ENCODE measurements at places on chromosomes 5 and 9.
A peak's percentile ranks its signal among the peaks of the same experiment; 100 is the strongest.

DNA sequence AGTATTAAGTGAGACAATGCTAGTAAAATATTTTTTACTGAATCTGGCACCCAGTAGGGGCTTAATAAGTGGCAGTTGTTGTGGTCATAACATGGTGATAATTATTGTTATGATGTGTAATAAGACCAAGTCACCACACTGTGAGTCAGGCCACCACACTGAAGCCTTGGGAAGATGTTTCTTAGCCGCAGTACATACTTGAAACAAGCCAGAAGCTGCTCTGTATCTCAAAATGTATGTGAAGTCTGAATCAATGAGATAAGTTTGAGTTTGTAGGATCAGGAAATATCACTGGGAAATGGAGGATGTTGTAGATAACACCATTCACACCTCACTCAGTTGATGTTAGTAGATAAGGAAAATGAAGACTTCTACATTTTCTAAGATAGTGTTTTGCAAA, 51.3 kb upstream of the PTPN3 start:
- no peak for DNase-seq

DNA sequence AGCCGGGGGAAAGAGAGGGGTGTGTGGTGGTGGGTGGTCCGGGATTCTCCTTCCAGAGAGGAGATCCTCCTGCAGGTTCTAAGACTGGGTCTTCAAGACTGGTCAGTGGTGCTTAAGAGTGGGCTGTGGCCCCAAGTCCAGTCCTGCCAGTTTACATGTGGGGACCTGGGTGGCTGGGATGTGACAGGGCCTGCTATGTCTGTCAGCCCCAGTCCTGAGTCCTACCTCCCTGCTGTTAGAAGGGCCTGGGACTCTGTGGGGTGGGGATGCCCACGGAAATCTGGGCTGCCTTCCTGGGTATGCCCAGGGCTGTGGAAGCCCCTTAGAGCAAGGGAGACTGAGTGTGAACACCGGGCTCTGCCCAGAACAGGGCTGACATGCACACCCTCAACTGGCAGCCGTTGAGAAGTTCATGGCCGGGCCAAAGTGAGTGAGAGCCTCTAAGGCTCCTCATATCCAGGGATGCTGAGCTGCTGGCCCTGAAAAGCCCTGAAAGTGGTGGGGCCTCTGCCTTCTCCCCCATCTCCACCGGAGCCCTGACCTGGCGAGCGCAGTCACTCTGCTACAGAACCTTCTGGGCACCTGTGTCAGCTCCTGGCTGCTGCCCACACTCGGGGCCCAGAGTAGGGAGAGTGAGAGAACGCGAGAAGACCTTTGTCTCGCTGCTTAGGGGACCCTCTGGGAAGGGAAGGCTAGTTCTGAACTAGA, 1.7 kb downstream of the PHF2 start:
- peak; percentile 16 for DNase-seq

DNA sequence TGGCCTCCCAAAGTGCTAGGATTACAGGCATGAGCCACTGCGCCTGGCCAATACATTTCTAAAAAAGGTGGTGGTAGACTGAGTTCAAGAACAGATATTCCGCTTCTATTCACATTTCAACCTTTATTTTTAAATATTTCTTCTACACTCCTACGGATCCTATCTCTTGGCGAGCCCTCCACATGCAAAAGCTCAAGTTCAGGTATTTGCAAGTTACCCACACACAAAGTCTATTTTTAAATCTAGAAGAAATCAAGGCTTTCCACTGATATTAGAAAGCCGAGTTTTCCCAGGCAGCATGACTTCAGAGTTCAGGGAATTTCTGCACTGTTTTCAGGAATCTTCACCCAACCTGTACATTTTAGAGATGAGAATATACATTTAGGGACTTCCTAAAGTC, 101.3 kb upstream of the SAP30L start:
- no peak for DNase-seq

DNA sequence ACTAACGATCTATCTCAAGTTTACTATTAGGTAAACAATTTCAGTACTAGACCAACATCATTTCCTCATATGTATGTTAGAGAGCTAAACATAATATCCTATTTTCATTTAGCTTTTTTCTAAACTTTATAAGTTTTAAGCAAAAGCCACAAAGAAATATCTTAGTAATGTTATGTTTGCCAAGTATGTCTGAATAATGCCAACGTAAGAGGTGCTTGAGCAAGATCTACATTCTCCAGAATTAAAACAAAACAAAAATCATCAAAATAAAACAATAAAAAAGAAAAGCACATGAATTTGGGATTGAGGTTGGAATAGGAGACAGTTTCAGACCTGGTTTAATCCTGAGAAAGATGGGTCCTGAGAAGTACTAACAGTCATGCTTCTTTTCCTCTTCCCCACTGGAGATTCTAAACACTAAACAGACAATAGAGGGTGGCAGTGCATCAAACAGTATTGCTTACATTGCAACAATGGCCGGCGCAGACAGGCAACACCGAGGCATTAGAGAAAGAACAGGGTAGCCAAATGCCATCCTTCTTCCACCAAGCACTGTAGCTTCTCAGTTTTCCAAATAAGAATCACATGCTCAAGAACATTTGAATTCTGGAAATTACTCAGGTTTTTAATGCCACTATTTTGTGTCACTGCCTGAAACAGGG, 33.6 kb downstream of the CSNK1A1 start:
- no peak for DNase-seq

- peak; percentile 70 for DNase-seq
Observed at GRCh38 chr9:21789541-21790037, 12.8 kb upstream of the MTAP start.

DNA sequence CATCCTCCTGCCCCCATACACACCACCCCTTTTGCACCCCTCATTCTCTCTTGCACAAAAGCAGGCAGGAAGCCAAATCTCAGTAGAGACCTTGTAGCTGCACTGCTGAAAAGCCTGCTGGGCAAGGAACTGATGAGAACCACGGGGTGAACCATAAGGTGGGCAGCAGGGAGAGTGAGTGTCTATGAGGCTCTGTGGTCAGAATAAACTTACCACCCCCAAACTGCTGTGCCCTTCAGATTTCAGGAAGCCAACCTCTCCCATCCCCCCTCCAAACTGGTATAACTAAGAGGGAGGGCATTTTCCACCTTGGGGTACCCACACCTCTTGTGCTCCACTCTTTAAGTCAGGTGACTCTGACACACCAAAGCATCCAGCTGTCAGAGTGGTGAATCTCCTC, 471.4 kb downstream of the SPOCK1 start:
- DNase-seq, result no peak

DNA sequence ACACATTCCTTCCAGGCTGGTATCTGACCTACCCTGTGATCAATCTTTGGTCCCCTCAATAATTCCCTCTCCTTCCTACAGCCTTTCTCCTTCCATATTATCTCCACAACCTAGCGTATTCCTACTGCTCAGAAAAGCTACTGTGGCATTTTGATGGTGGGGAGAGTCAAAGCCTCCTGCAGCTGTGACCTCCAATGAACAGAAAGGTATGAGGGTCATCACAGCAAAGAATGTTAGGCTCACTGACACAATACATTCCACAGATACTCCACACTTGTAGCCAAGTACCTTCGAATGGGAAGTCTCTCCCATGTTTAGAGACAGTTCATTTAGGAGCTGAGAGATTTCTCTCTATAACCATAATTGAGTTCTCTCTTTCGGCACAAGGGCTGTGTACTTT, 5.9 kb downstream of the FBN2 start:
- DNase-seq, result no peak

DNA sequence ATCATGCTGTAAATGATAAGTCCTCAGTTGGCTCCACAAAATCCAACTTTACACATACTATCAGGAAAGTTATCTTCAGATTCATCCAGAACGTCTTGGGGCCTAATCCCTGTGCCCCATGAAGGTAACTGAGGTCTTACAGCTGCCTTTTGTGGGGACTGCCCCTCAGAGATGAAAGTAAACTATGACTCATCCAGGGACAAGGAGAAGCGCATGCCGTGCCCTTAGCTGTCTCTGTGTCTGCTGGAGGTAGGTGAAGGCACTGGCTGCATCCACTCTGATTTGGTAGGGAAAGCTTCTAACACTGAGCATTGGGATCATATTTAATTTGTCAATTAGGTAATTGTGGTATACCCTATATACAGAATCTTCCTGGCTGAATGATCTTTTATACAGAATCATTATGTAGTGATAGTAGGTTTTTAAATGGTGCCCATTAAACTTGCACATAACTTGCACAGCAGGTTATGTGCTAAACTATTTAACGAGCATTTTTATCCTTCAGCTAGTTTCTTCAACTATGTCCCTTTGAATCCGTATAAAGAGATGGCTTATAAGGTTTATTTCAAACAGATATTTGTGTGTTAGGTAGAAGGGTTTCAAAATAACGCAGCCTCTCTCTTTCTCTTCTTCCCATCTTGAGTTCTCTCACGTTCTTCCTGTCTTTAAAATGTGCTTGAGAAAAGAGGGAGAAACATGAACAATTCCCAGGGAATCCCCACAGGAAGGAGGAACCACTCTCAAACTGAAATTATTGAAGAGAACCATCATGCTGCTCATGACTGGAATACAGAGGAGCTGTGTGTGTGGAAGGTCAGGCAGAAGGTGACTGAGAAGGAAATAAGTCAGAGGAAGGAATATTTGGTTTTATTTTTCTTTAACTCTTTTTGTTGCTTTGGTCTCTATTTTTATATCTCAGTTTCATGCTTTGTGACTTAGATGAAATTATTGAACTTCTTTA, 250.9 kb downstream of the CD180 start:
- no peak for DNase-seq

- no peak for DNase-seq
Observed at GRCh38 chr9:120393386-120394057, 186.4 kb downstream of the CDK5RAP2 start.

GRCh38 chr5:66894480-66895240, 298.5 kb downstream of the MAST4 start:
- DNase-seq, result no peak

- DNase-seq, result no peak
Observed at GRCh38 chr5:178476531-178476930, 113.7 kb downstream of the COL23A1 start.

- DNase-seq, result no peak
Observed at GRCh38 chr9:27535701-27536118, 6.1 kb upstream of the MOB3B start.

DNA sequence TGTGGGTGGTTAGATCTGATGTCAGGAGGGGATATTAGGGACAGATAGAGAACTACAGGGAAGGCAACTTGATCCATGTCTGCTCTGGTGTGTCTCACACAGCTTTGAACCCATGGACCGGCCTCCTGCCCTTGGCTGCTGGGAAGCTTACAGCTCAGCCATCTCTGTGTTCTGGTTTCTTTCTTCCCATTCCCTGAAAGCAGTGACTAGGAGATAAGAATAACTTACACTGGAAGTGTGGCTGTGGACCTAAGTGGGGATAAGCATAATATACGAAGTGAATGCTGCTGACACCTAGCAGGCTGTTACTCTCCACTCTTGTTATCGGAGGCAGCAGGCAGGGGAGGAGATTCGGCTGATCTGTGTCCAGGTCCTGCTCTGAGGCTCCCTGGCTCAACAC, 282.3 kb upstream of the TUT7 start:
- no peak for DNase-seq

GRCh38 chr5:180160789-180161188, 48.2 kb downstream of the RASGEF1C start:
- DNase-seq, result peak; percentile 10

GRCh38 chr9:82532504-82533180, 530.3 kb downstream of the RASEF start:
- DNase-seq, result no peak

DNA sequence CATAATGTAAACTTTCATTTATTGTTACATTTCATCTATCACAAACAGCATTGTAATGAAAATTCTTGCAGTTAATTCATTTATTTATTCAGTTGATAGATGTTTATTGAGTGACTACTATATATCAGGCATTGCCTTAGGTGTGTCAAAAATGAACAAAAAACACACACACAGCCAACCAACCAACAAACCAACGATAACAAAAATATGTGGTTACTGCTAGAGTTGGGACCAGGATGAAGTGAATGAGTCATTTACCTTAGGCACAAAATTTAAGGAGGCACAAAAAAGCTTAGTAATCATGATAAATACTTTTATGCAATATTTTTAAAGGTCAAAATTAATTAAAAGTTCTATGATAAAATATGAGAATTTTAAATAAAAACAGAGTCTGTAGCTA, 223.4 kb downstream of the CSNK1G3 start:
- no peak for DNase-seq

DNA sequence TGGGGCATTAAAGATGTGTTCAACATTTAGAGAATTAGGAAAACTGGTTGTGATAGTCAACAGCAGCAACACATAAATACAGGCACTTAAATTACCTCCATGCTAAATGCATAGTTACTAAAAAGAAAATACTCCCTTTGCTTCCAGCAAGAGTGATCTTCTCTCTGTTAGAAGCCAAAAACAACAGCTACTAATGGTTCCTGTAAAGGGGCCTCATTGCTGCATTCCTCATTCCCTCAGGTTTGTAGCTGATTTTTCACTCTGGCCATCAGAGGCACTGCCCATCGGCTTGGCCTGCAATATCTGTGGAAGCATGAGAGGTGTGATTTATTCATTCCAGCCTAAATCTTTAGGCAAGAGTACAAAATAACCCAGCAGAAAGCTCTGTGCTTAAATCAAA, 466.0 kb upstream of the ADAMTS16 start:
- no peak for DNase-seq

DNA sequence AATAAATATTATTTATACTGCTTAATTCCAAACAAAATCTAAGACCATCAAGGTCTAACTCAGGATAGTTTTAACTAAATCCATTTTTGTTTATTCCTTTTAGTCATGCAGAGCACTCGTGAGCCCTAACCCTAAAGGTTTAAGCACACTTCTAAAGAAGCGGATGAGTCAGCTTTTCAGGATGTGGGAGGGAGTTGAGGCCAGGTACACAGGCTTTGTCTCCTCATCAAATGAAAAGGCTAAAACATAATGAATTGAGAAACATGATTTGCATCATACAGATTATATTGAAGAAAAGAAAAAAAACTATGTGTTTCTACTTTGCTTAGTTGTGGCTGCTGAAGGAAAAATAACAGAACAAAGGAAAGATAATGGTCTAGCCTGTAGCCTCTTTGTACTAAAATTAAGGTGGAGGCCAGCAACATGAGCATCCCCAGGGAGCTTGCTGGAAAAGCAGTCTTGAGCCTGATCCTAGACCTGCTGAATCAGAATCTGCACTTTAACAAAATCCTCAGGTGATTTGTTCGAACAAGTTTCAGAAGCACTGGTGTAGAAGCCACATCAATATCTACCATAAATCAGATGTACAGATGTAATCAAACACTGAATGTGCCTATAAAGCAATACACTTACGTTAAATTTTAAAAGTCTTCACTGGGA, 21.1 kb upstream of the ISCA1 start:
- DNase-seq, result no peak

- DNase-seq, result no peak
Observed at GRCh38 chr5:78879516-78879915, 105.6 kb downstream of the ARSB start.
